ENCODE measurements at places on chromosomes 6 and 20.

GRCh38 chr6:160386869-160387530, 38.8 kb downstream of the SLC22A3 start:
- DNase-seq = no peak

DNA sequence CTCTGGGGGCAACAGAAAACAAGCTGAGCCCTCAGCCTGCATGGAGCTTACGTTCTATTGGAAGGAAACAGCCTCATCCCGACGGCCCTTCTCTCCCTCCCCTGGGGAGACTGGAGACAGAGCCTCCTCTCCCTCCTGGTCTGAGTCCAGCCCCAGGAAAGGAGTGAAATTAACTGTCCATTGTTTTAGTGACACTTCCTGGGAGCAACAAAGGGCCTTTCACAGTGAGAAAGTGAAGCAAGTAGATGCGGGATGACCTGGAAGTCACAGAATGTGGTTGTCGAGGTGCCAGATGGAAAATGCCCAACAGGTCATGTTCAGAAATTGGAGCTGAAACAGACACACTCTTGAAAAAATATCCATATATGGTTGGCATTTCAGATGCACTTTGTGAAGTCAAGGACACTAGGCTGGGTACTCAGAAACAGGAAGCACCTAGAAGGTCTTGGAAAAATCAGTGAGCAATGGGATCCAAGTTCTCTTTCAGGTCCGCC, 77.8 kb downstream of the TFAP2C start:
- no peak for DNase-seq

DNA sequence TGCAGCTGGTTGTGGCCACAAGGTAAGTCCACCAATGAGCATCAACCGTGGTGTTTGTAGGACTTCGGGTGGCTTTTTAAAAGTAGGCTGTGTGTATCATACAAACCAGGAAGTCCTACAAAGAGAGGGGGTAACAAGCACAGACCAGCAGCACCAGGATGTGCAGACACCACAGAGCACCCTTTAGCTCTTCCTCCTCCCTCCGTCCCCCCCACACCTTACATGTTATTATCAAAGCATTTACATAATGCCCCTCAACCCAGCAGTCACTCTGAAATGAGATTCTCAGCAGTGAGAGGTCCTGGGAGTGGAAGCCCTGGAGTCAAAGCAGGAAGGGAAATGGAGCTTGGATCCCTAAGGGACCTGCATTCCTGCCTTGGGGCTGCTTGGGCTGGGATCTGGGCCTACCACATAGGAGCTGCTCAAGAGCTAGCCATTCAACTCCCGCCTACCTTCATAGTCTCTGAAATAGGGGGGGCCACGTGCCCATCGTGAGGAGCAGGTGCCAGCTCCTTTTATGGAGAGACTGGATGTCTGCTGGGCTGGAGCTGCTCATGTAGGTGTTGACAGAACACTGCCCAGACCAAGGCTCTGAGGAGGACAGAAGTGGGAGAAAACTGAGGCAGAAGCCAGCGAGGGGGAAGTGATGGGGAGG, 90.6 kb downstream of the PSMB1 start:
- DNase-seq = no peak

GRCh38 chr6:169362501-169363121, 109.0 kb upstream of the THBS2 start:
- no peak for DNase-seq

Measured in hematopoietic multipotent progenitor cell treated with erythropoietin and hydrocortisone succinate and interleukin-3 and kit ligand, for 4 days (in vitro differentiated cells).